Transverse colon (tissue), 4 donors: ENCODE measurements at places on chromosomes 7 and 10. TPM values are rescaled to one million over a fixed set of nuclear protein-coding genes. Genes with fewer than 3 reads are reported as not detected.

Gene EVX1
- 17.2 TPM for total RNA-seq

GRCh38 chr10:111030042-111030750 is 46.6 kb upstream of the ADRA2A start:
- DNase-seq: no peak

GRCh38 chr7:28280516-28280915 is 99.9 kb upstream of the JAZF1 start:
- DNase-seq: no peak

- DNase-seq: no peak
Observed at GRCh38 chr10:123395906-123396305, 241.7 kb downstream of the BUB3 start.

DNA sequence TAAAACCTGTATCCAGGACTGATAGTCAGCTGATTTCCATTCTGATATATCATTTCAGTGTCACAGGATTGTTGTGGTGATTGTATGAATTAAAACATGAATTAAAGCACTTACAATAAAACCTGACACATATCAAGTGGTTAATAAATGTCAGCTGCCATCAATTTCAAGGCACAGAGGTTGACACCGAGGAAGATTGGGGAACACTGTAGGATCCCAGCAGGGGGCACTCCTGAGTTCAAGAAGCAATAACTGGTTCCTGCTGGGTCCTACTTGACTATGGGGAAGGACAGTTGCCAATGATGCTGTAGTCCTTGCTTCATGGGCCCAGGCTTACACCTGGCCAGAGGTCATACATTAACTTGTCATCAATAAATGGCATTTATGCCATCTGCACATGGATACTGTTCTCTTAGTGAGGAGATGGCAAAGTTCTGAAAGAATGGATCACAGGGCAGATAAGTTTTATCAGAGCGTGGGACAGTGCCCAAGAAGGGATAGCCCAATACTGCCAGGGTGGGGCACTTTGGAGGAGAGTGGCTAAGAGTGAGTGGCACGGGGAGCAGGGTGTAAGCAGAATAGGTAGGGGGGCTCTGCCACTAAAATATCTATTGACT is 24.1 kb downstream of the FZD1 start:
- peak; percentile 60 for DNase-seq

DNA sequence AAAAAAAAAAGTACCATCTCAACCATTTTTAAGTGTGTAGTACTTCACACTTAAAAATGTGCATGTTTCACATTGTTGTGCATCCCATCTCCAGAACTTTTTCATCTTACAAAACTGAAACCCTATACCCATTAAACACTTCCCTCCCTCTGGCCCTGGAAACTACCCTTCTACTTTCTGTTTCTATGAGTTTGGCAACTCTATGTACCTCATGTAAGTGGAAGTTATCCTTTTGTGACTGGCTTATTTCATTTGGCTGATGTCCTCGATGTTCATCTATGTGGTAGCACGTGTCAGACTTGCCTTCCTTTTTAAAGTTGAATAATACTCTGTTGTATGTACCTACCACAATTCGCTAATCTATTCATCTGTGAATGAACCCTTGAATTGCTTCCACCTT is 12.2 kb downstream of the KCNMA1 start:
- DNase-seq: no peak
